ENCODE measurements at places on chromosomes 5 and 9.

- DNase-seq = no peak
Measured at GRCh38 chr9:4009006-4009511, 290.8 kb downstream of the GLIS3 start.

DNA sequence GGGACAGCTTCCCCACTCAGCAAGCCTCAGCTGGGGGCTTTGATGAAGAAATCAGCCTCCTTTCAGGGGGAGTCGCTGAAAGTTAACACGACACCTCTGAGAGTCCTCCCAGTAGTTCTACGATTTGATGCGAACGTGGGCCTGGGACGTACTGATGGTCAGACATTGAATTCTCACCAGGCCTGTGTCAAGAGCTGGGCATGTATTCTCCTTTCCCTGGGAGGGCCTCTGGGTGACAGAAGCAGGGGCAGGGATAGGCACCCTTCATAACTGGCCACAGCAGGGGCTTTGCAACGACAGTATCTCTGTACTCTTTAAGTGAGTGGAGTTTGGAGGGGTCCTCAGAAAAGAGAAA, 15.6 kb upstream of the COL5A1 start:
- peak; percentile 12 for DNase-seq

GRCh38 chr5:142363619-142363963, 38.8 kb upstream of the SPRY4 start:
- no peak for DNase-seq

GRCh38 chr9:68961587-68961986, 52.3 kb downstream of the PRKACG start:
- DNase-seq = no peak

- DNase-seq = no peak
Measured at GRCh38 chr5:111984044-111984443, 227.1 kb upstream of the NREP start.

DNA sequence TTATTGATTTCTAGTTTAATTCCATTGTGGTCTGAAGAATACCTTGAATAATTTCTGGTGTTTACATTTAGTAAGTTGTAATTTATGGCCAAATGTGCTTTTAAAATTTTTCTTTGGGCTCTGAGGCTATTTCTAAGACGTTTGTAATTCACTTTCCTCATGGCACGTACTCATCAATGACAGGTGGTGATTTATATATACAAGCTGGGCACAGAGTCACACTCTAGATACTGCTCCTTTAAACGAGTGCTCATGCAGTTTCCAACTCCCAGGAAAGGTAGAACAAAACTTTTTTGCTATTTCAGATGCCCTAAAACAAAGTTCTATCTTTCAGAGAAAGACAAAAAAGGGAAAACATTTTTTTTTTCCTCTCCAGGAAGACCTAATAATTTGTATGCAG, 146.9 kb downstream of the AUH start:
- no peak for DNase-seq

DNA sequence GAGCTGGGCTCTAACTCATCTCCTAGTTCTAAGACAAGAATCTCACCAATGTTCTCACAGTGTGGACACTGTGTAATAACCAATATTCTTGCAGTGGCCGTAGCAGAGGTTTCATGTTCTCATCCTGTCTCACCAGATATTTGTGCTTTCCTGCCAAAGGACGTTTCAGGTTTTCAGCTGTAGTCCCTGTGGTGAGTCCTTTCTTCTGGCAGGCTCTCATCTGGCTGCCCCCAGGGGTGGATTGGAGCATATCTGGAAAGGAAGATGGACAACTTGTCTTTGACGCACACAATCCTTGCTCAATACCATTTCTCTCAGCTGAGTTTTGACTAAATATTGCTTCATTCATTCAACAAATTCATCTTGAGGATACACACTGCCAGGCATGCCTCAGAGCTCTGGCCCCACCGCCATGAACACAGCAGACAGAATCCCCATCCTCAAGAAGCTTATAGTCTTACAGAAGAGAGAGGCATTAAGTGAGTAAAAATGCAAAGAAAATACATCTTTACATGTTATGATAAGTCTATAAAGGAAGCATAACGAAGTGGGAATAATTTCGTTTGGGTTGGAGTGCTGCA, 33.8 kb upstream of the NEURL1B start:
- DNase-seq = peak; percentile 74

- DNase-seq = no peak
Measured at GRCh38 chr9:21579247-21579671, 97.1 kb upstream of the IFNE start.

GRCh38 chr5:97844797-97845196, 661.8 kb upstream of the RIOK2 start:
- no peak for DNase-seq

DNA sequence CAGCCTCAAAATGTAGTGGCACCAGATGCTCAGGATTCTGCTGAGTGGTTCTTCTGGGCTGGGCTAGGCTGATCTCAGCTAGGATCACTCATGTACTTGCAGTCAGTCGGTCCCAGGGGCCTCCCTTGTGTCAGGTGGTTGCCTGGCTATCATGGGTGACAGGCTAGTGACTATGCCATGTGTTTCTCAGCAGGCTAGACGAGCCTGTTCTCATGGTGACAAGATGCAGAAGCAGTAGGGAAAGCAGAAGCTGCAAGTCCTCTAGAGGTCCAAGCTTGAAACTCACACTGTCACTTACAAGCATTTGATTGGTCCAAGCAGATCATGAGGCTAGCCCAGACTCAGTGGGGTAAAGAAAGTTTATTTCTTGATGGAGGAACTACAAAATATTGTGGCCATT, 15.2 kb upstream of the KCNMB1 start:
- no peak for DNase-seq

DNA sequence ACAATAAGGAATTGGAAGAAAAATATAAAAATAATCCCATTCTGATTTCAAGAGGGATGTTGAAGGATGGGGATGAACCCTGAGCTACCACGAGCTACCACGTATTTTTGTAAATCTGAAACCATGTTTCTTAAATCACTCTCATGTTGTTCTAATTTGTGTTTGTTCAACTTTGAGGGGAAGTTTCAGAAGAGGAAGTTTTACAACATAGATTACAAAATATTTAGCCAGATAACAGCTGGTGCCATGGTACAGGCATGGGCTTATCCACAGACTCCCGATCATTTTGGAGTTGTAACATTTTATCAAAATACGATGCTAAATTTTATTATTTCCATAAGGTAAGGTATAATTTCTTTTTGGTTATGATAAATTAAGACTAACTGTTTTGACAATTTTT, 15.2 kb downstream of the CCDC125 start:
- DNase-seq = no peak

DNA sequence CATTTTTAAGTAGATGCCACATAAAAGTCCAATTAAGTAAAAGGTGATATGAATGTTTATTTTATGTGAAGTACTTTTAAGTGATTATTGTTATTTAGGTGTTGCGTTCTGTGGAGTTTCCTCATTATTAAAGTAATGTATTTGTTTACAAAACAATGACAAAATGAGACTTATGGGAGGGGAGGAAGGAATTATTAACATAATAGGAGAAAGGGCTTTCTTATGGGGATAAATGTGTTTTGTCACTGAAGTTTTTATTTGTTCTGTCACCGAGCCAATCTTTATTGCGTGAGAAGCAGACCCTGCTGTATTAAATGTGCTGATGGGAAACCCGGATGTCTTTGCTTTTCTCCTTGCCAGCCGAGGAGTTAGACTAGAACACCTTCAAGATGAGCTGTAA, 44.5 kb downstream of the TRIO start:
- DNase-seq = no peak

DNA sequence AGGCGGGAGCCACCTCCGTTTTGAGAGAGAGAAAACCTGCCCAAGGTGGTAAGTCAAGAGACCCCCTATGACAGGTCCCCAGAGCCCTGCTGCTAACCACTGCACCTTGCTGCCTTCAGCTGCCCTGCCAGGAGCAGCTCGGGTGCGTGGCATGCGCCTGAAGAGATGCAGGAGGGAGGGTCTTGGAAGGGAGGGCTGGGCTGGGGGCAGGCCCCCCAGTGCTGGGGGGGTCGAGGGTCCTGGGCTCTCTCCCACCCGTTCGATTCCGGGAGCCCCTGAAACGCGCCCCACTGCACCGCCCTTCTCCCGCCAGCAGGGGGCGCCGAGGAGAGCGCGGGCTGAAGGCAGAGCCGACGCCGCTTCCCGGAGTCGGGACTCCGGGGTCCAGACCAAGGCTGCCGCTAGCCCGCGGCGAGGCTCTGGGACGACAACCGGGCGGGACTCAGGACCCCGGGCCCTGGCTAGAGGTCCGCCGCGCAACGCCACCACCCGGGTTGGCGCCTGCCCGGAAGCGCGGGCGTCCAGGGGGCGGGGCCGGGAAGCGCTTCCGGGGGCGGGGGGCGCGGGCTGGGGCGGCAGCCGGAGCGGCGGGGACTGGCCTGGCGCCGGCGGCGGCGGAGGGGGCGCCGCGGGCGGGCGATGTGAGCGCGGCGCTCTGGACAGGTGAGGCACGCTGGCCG, at the start of gene ZBTB34:
ZBTB34 (plus strand) TSS at position 563 of the 680 bp plus-strand sequence. CDS start 18,761 bp downstream, outside the sequence.
- DNase-seq = peak; percentile 65

GRCh38 chr5:21071421-21071820, 1083.4 kb upstream of the CDH18 start:
- DNase-seq = no peak

- DNase-seq = no peak
Measured at GRCh38 chr9:98255061-98255577, 330 bp downstream of the TBC1D2 start.

GRCh38 chr5:131877873-131878272, 67.6 kb downstream of the MEIKIN start:
- no peak for DNase-seq

- DNase-seq = no peak
Measured at GRCh38 chr5:112525217-112525616, 106.1 kb upstream of the EPB41L4A start.

DNA sequence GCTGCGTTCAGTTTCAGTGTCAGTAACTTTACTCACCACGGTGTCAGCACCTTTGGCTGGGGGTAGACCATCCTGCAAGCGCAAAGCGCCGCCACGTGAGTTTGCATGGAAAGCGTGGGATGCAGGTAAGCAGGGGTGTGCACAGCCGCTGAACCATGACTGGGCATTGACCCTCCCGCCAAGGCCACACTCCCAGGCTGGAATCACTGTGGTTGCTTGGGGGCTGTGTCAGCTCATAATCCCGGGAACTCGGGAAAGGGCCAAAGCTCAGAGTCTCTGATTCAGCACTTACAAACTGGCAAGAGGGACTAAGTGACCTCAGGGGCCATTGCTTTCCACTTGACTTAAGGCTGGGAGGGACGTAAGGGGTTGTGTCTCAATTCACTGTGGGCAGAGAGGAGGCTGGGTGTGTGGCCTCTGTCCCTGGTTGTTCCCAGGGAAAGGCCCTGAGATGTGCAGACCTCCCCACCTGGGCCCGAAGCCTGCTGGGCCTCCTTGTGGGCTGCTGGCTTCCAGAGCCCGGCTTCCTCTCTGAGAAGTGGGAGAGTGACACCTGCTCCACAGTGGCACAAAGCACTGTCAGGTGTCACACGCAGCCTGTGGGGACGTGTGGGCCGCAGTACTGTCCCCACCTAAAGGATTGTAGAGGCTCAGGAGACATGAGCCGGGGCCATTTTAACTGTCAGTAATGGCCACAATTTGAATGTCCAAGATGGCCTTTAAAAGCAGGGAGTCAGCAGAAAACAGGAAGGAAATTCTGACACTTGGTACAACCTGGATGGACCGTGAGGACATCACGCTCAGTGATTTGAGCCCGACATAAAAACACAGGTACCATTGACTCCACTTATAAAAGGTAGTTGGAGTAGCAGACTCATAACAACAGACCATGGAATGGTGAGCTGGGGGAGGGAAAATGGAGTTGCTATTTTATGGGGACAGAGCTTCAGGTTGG, 16.7 kb downstream of the ABO start:
- no peak for DNase-seq

GRCh38 chr5:141771031-141771430, 89.0 kb upstream of the ARAP3 start:
- no peak for DNase-seq

DNA sequence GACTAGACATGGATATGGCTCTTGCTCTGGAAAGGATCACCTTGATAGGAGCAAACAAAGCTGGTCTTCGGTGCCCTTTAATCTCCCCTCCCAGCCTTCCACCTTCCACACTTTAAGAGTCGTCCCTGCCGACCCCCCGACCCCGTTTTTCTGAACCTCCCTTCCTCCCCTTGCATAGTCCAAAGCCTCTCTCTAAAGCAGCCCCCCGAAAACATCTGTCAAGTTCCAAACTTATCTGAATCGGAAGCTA, 423 bp upstream of the NUP214 start:
- no peak for DNase-seq

DNA sequence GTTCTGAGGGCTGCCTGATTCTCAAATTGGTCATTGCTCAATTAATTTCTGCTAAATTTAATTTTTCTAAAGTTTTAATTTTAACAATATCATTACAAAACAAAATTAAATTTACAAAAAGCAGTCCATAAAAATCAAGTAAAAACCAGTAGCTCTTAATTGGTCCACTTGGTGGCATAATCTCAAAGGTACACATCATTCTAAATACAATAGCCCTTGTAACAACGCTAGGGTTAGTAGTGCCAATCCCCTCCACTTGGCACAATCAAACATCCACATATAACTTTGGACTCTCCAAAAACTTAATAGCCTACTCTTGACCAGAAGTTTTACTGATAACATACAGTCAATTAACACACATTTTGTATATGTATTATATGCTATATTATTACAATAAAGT, 1.9 kb upstream of the NDUFB6 start:
- DNase-seq = no peak

GRCh38 chr9:135898634-135899407, 8.5 kb downstream of the CAMSAP1 start:
- DNase-seq = no peak

- no peak for DNase-seq
Measured at GRCh38 chr5:443239-444151, 519 bp downstream of the EXOC3 start.

GRCh38 chr5:145228564-145228963, 606.6 kb downstream of the PRELID2 start:
- no peak for DNase-seq

GRCh38 chr5:37786862-37787519, 52.9 kb downstream of the GDNF start:
- no peak for DNase-seq

DNA sequence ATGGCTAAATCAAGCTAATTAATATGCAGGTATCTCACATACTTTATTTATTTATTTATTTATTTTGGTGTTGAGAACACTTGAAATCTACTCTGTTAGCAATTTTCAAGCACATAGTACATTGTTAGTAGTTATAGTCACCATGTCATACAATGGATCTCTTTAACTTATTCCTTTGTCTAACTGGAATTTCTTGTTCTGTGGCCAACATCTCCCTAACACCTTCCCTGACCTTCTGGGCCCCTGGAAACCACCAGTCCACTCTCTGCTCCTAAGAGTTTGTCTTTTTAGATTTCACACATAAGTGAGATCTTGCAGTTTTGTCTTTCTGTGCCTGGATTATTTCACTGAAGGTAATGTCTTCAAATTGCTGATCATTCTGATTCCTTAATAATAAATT, 229.1 kb downstream of the SEMA5A start:
- no peak for DNase-seq

DNA sequence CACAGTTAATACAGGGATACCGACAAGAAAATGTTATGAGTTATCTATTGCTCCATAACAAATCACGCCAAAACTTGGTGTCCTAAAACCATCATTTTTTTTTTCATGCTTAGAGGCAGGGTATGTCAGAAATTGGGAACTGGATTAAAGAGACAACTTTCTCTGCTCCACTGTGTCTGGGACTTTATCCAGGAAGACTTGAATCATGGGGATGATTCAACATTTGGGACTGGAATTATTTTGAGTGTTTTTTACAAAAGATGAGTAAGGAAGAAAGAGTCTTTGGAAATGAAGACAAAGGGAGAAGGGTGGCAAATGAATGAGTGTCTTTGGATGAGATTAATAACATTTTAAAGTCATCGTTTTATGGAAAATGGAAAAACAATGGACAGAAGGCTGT, 1883.7 kb upstream of the C9orf72 start:
- no peak for DNase-seq

- DNase-seq = no peak
Measured at GRCh38 chr5:16108418-16108817, 71.2 kb downstream of the MARCHF11 start.
